ENCODE measurements at places on chromosomes 7 and 10. TPM values are rescaled to one million over a fixed set of nuclear protein-coding genes. Genes with fewer than 3 reads are reported as not detected.

Gene SLC29A4
- 12.4 TPM for total RNA-seq

Gene LRRC17
- total RNA-seq, result 3.2 TPM

Gene MBLAC1
- 3.2 TPM for total RNA-seq

- no peak for DNase-seq
Measured at GRCh38 chr7:149093228-149093627, 2.7 kb upstream of the ZNF786 start.

- no peak for DNase-seq
Measured at GRCh38 chr10:124943301-124944092, 1.6 kb downstream of the ZRANB1 start.

GRCh38 chr10:16968416-16969041 lies 151.3 kb upstream of the RSU1 start:
- DNase-seq, result no peak

DNA sequence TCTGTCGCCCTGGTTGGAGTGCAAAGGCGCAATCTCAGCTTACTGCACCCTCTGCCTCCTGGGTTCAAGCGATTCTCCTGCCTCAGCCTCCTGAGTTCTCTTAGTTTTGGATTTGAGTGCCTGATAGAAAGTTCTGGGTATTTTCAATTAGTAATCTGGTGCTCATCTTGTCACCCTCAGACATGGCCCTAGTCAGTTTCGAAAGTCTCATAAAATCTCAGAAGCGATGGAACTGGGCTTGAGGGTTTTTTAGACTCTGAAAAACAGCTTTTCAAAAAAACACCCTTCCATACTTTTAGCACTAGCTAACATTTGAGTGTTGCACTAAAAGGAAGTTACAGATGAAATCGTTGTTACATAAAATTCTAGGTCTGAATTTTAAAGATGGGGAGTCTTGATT lies 9.4 kb upstream of the PIP4K2A start:
- no peak for DNase-seq

DNA sequence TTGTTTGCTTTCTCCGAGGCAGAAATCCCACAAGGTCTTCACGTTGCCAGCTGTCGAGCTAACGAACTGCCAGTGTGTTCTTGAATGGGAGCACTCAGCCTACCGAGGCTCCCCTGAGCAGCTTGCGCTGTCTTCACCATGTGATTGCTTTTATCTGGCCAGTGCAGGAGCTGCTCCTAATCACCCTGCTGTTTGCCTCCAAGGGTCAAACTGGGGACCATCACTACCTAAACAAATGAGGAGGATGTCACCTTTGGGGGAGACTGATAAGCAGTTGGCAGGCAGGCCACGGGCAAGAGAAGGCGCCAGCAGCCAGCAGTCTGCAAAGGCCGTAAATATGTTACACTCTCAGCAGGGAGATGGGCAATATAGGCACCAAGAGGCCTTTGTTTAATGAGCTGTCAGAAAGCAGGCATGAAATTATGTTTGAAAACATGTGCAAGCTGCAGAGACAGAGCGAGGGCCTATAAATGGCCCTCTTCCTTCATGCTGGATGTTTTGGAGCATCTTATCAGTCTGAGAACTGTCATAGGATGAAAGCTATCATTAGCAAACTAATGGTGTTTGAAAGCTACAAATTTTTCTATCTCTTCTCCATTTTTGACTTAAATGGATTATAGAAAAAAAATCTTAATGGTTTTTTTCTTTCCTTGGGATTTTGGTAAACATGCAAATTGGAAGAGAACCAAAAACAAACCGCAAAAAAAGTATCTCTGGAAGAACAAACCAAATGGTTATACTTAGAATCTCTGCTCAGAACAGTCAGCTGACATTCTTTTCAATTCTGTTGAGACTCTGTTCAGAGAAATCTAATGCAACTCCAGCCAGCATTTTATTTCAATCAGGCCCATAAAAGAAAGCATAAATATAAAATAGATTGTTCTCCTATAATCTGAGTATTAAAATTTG lies 267.3 kb upstream of the NPVF start:
- no peak for DNase-seq

GRCh38 chr7:28037220-28038010 lies 143.2 kb downstream of the JAZF1 start:
- DNase-seq, result no peak

Data from Peyer's patch (tissue), 4 donors.